ENCODE measurements at places on chromosomes 11 and 22.

- no peak for DNase-seq
Observed at GRCh38 chr11:35272391-35272902, 133.5 kb downstream of the CD44 start.

DNA sequence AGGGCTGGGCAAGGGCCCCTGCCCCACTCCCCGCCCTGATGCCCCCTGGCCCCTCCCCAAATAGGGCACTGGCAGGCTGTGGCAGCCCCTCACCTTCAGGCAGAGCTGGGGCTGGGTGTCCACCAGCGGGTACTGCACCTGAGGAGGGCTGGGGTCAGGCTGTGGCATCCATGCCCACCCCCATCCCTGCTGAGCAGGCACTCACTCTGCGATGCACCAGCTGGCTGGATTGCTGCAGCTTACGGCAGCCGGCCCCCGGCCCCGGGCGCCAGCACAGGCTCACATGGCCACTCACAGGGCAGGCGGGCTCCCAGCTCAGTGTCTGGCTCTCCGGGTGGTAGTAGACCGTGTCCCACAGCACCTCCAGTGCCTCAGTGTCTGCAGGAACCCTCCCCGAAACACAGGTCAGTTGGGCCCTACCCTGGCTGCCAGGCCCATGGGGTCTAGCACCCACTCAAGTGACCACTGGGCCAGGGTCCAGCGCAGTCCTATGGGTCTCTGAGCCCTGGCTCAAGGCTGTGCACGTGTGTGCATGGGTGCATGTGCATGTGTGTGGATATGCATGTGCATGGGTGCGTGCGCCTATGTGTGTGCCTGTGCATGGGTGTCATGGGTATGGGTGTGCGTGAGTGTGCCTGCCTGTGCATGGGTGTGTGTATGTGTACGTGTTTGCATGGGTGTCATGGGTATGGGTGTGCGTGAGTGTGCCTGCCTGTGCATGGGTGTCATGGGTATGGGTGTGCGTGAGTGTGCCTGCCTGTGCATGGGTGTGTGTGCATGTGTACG, 14.4 kb downstream of the IL17REL start:
- no peak for DNase-seq

GRCh38 chr22:32622004-32622743, 147.6 kb downstream of the FBXO7 start:
- peak; percentile 88 for DNase-seq

- DNase-seq, result no peak
Observed at GRCh38 chr22:37177755-37178154, 10.3 kb downstream of the C1QTNF6 start.

GRCh38 chr22:19105867-19106802, 16.1 kb downstream of the DGCR2 start:
- DNase-seq, result no peak

GRCh38 chr22:48515571-48516200, 1312.0 kb downstream of the BRD1 start:
- no peak for DNase-seq
